ENCODE measurements at places on chromosomes 4 and X. TPM values are rescaled to one million over a fixed set of nuclear protein-coding genes. Genes with fewer than 3 reads are reported as not detected.

EXOC1L gene
- not detected for total RNA-seq

GSPT2 gene
- total RNA-seq, result 5.4 TPM

VCX3B gene
- total RNA-seq, result not detected

RHOXF2 gene
- total RNA-seq, result not detected

CCNB3 gene
- total RNA-seq, result 0.58 TPM

AKAP4 gene
- total RNA-seq, result not detected

MAGEE2 gene
- not detected for total RNA-seq

TBC1D9 gene
- 48.2 TPM for total RNA-seq

FGF2 gene
- 79.8 TPM for total RNA-seq

TEX13D gene
- not detected for total RNA-seq

ADRA2C gene
- total RNA-seq, result 0.85 TPM

SLC7A11 gene
- total RNA-seq, result 32.0 TPM

CCDC110 gene
- total RNA-seq, result 2.3 TPM

PPP1R2C gene
- not detected for total RNA-seq

SUPT20HL1 gene
- not detected for total RNA-seq

TLR6 gene
- total RNA-seq, result 2.3 TPM

SMIM10L2A gene
- total RNA-seq, result 1.7 TPM

SPANXA1 gene
- total RNA-seq, result not detected

DKK2 gene
- total RNA-seq, result 0.19 TPM

RPS6KA6 gene
- 2.3 TPM for total RNA-seq

NAT8L gene
- total RNA-seq, result under 0.01 TPM

HMX1 gene
- not detected for total RNA-seq

SRPX gene
- total RNA-seq, result 132 TPM
